T-helper 17 cell (primary cell): ENCODE measurements at places on chromosomes 13 and 19. TPM values are rescaled to one million over a fixed set of nuclear protein-coding genes. Genes with fewer than 3 reads are reported as not detected.

- no peak for DNase-seq
- peaks cover 5% of the 10 kb centered on the region for H3K27me3 ChIP-seq
- no peak overlapping the region for H3K27ac ChIP-seq
- H3K4me1 ChIP-seq, result no peaks in the 10 kb centered on the region
- H3K4me3 ChIP-seq, result no peak overlapping the region
- H3K36me3 ChIP-seq, result no peaks in the 10 kb centered on the region
Measured at GRCh38 chr19:18674616-18675015, 8.9 kb upstream of the CRTC1 start.

DNA sequence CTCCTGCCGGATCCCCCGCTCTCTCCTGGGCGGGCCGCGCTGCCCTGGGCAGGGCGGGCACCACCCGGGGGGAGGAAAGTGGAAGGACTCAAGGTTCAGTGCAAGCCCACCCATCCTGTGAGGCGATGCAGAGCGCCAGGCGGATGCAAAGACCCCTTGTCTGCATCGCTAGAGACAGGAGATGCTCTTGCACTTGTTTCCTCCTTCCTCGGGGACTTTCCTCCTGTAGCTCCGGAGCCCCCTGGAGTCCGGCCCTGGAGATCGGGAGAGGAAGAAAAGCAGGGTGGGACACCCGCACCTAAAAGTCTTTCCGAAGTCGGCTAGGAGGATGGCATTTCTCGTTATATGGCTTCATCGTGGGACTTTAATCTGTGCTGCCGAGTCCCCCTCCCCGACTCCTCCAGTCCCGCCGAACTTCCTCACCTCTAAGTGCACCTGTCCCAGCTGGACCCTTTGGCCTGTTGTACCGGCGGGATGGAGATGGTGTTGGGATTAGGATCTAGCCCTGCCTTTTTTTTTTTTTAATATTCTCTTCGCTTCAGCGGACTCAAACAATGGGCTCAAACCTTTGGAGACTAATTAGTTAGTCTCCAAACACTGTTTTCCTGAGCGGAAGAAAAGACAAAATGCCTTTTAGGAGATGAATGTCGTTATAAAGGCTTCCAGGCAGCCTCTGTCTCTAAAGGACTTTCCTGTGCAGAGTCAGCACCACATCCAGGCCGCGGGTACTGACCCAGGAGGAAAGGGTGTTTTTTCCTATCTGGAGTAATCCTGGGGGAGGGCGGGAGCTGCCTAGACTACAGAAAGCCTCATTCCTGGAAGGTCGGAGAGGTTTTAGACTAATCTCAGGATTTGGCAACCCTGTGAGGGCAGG, 725 bp downstream of the FAM124A start:
- peaks cover 7% of the 10 kb centered on the region for H3K4me1 ChIP-seq
- peak overlapping the region; percentile 76 for H3K4me3 ChIP-seq
- H3K27ac ChIP-seq, result no peak overlapping the region

DNA sequence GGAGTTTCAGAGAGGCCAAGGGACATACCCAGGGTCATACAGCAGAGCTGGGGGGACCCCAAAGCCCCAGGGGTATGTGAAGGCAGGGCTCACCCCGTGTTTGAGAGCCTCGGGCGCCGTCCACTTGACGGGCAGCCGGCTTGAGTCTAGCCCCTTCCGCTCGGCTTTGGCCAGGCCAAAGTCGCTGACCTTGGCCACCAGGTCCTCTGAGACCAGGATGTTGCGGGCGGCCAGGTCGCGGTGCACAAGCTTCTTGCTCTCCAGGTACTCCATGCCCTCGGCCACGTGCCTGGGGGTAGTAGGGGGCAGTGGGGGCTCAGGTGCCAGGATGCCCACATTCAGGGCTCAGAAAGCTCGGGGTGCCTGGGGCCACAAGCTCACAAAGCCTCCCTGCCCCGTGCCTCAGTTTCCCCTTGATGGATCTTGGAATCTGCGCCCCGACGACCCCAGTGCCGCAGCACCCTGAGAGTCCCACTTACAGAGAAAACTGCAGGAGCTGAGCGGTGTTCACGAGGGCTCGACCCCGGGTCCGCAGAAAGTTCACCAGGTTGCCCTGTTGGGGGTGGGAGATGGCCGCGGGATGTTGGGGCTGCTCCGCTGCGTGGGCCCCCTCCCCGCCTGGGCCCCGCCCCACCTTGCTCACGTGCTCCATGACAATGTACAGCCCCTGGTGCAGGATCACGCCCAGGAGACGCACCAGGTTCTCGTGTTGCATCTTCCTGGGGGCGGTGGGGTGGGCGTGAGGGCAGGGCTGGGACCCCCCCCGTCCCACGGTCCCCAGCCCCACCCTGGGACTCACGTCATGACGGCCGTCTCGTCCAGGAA, 7.1 kb downstream of the MATK start:
- H3K27me3 ChIP-seq, result no peaks in the 10 kb centered on the region
- no peak for DNase-seq
- H3K4me3 ChIP-seq, result no peak overlapping the region
- no peaks in the 10 kb centered on the region for H3K36me3 ChIP-seq
- H3K27ac ChIP-seq, result no peak overlapping the region
- H3K4me1 ChIP-seq, result no peaks in the 10 kb centered on the region

DNA sequence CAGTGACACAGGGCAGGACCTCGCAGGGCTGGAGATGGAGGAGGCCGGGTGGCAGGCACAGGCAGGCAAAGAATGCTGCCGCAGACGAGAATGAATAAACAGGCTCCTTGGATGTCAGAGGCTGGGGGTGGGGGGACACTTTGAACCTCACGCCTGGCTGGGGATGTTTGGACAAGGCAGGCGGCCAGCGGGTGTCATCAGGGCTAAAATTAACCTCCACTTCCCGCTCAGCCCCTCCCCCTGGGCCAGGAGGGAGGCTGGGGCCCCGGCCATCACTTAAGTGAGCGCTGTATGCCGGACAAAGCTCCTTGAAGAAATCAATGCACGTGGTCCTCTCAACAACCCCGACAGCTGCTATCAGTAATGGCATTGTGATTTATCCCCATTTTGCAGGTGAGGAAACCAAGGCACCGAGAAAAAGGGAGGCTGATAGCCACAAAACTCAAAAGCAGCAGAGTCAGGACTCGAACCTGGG, 10.3 kb upstream of the FUT5 start:
- H3K27me3 ChIP-seq, result peaks cover 29% of the 10 kb centered on the region
- no peak overlapping the region for H3K27ac ChIP-seq
- DNase-seq, result no peak
- H3K4me3 ChIP-seq, result no peak overlapping the region

DNA sequence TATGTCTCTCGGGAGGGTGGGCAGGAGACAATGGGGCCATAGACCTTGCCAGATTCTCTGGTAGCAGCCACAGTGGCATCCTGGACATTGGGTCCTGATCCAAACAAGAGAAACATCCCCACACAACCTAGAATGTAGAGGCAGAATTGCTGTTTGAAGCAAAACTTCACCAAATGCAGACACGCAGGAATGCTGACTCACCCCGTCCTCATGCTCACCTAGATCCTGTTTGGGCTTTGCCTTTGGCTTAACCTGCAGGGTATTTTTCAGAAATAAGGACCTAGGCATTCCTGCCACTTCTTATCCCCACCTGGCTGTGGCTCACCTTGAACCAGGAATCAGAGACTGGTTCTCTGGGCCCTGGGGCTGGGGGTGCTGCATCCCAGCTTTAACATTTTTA, 7.3 kb downstream of the TBC1D17 start:
- H3K27ac ChIP-seq, result peak overlapping the region; percentile 49
- no peak for DNase-seq
- peaks cover 2% of the 10 kb centered on the region for H3K36me3 ChIP-seq
- no peaks in the 10 kb centered on the region for H3K27me3 ChIP-seq

DNA sequence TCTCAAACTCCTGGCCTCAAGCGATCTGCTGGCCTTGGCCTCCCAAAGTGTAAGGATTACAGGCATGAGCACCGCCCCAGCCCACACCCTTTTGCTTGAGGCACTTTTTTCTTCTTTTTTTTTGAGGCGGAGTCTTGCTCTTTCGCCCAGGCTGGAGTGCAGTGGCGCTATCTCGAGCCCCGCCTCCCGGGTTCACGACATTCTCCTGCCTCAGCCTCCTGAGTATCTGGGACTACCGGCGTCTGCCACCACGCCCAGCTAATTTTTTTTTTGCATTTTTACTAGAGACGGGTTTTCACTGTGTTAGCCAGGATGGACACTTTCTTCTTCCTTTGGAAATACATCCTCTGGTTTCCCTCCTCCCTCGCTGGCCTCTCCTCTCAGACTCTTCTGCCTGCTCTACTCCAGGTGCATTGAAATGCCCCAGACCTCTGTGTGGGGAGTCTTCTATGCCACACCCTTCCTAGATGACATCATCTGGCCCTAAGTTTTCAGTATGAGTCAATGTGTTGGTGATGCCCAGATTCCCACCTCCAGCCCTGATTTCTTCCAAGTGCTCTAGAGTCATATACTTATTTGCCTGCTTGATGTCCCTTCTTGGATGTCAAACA, 20.7 kb upstream of the TPT1 start:
- H3K27me3 ChIP-seq, result no peaks in the 10 kb centered on the region
- H3K4me3 ChIP-seq, result no peak overlapping the region
- H3K4me1 ChIP-seq, result peaks cover 16% of the 10 kb centered on the region
- H3K27ac ChIP-seq, result peak overlapping the region; percentile 44

DNA sequence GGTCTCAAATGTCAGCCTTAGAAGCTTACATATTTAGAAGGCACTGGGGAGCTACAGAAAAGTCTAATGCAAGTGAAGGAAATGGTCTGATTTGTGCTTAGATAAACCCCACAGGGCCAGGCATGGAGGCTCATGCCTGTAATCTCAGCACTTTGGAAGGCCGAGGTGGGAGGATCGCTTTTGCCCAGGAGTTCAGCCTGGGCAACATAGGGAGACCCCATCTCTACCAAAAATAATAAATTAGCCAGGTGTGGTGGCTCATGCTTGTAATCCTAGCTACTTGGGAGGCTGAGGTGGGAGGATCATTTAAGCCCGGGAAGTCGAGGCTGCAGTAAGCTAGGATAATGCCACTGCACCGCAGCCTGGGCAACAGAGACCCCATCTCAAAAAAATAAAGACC, 2.7 kb upstream of the DLL3 start:
- H3K4me3 ChIP-seq, result peak overlapping the region; percentile 15
- DNase-seq, result no peak
- no peak overlapping the region for H3K27ac ChIP-seq
- H3K36me3 ChIP-seq, result peaks cover 15% of the 10 kb centered on the region
- peaks cover 45% of the 10 kb centered on the region for H3K27me3 ChIP-seq

- H3K27me3 ChIP-seq, result peaks cover 5% of the 10 kb centered on the region
- H3K4me1 ChIP-seq, result peaks cover 37% of the 10 kb centered on the region
- H3K27ac ChIP-seq, result no peak overlapping the region
- no peak overlapping the region for H3K4me3 ChIP-seq
Measured at GRCh38 chr19:50328224-50328872, 829 bp downstream of the KCNC3 start.

DNA sequence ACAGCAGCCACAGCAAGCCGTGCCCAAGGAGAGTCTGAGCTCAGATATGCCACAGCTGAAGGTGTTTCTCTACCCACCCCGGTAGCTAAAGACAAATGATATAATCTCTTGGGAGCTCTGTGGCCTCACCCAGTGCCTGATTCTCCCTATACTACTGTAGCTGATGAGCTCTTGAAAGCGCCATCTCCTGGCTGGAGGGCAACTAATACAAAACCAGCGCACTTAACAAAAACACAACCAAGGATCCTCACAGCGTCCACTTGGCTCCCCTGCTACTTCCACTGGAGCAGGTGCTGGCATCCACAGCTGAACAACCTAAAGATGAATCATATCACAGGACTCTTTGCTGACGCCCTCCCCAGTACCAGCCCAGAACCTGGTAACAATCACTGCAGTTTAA, 1212.0 kb downstream of the PCDH17 start:
- H3K27me3 ChIP-seq, result no peaks in the 10 kb centered on the region
- H3K36me3 ChIP-seq, result no peaks in the 10 kb centered on the region
- H3K4me3 ChIP-seq, result no peak overlapping the region
- no peaks in the 10 kb centered on the region for H3K4me1 ChIP-seq
- DNase-seq, result no peak

- no peaks in the 10 kb centered on the region for H3K4me1 ChIP-seq
- no peak overlapping the region for H3K4me3 ChIP-seq
- no peak overlapping the region for H3K27ac ChIP-seq
- DNase-seq, result no peak
Measured at GRCh38 chr13:38226496-38226895, 123.2 kb upstream of the UFM1 start.

The ICAM1 gene
- total RNA-seq, result 18.7 TPM

The KLK14 gene
- total RNA-seq, result 0.32 TPM

The YJEFN3 gene
- total RNA-seq, result 3.0 TPM

The FXYD7 gene
- 20.6 TPM for total RNA-seq

The ZNF506 gene
- 31.7 TPM for total RNA-seq
